ENCODE measurements at places on chromosomes 13 and 19.

- DNase-seq = no peak
These were observed 3.8 kb upstream of the SLC25A42 start for GRCh38 chr19:19059837-19060611.

DNA sequence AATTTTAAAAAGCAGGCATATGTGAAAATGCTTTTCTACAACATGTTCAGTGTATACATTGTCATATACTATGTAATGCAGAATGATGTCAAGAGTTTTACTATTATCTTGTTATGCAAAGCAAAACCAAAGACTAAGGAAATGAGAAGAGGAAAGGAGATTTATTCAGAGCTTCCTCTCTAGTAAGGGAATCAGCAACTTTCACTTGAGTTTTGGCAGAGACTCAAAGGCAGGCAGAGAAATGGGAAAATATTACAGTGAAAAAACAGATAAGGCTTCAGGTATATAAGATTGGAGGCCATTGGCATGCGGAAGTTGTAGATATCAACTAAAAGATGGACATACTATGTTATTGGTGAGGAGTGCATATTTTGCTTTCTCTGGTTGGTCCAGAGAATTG is 512.0 kb upstream of the PCDH20 start:
- no peak for DNase-seq

DNA sequence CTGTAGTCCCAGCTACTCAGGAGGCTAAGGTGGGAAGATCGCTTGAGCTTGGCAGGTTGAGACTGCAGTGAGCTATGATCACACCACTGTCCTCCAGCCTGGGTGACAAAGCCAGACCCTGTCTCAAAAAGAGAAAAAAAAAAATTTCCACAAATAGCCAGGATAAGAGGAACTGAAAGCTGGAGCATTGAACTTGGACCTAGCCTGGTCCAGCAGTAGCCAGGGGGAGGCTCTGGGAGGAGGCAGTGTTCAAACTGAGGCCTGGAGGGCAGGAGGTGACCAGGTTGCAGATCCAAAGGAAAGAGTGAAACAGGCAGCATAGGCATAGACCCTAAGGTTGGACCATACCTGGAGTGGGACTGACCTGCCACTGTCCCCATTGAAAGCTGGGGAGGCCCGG is 26.9 kb upstream of the PIK3R2 start:
- DNase-seq = no peak

GRCh38 chr19:4640247-4641000 is 1.1 kb downstream of the TNFAIP8L1 start:
- DNase-seq = no peak

DNA sequence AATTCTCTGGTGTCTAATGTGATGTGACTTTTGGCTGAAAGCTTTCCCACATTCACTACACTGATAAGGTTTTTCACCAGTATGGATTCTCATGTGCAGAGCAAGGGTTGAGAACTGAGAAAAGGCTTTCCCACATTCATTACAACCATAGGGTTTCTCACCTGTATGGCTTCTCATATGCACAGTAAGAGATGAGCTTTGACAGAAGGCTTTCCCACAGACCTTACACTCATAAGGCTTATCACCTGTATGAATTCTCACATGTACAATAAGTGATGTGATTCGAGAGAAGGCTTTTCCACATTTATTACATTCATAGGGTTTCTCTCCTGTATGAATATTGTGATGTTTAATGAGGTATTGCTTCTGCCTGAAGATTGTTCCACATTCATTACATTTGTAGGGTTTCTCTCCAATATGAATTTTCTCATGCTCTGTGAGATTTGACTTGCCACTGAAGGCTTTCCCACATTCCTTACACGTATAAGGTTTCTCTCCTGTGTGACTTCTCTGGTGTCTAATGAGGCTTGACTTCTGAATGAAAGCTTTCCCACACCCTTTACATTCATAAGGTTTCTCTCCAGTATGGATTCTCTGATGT is 14.0 kb downstream of the ZNF260 start:
- DNase-seq = no peak

GRCh38 chr13:102399791-102400674 is 1.8 kb downstream of the FGF14 start:
- DNase-seq = peak; percentile 37
